ENCODE measurements at places on chromosomes 7 and 10.
A peak's percentile ranks its signal among the peaks of the same experiment; 100 is the strongest.

DNA sequence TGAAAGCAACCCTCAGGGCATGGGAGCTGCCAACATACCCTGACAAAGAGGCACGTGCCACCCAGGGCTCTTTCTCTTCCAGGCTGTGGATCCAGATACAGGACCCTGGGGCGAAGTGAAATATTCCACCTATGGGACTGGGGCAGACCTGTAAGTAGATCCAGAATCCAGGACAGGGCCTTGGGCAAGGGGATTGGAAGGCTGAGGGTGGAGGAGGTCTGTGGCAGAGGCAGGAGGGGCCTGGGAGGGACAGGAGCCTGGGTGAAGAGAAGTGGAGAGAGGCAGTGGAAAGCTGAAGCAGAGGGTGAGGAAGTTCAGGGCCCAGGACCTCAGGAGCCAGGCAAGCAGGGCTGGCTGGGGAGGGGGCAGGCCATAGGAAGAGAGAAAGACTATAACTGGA, 13.8 kb downstream of the LRIT2 start:
- no peak for DNase-seq

DNA sequence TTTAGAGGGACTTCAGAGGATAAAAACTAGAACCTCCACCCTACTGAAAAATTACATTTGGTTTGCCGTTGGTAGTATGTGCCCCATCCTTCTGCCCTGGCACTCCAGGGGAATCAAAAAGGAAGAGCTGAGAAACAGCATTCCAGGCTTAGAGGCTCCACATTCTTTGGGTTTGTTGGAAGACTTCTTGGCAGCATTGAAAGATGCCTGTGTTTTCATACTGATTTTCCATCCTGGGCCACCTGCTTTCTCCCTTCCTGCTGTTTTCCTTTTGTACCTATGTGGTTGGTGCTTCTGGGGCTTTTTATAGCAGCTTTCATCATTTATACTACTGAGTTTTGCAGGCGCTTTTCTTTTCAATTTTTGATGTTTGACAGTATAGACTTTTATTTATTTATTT, 61.7 kb downstream of the AUTS2 start:
- no peak for DNase-seq

DNA sequence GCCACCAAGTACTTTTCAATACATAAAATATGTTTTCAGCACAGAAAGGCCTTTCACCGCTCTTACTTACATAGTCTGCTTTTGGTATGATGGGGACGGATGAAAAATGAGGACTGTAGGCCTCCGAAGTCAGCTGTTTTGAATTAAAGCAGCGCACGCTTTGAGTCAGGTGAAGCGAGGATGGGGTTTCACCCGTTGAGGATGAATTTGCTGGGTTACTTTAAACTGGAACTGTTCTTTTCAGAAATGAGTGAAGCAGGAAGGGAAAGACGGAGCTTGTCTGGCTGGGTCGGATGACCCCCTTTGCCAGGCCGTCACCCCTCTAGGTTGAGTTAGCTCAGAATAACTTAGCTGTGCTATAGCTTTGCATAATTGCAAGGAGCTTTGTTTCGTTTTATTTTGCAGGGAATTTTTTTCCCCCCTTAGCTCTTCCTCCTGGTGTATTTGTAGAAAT, 40.0 kb downstream of the CUX1 start:
- DNase-seq: no peak

DNA sequence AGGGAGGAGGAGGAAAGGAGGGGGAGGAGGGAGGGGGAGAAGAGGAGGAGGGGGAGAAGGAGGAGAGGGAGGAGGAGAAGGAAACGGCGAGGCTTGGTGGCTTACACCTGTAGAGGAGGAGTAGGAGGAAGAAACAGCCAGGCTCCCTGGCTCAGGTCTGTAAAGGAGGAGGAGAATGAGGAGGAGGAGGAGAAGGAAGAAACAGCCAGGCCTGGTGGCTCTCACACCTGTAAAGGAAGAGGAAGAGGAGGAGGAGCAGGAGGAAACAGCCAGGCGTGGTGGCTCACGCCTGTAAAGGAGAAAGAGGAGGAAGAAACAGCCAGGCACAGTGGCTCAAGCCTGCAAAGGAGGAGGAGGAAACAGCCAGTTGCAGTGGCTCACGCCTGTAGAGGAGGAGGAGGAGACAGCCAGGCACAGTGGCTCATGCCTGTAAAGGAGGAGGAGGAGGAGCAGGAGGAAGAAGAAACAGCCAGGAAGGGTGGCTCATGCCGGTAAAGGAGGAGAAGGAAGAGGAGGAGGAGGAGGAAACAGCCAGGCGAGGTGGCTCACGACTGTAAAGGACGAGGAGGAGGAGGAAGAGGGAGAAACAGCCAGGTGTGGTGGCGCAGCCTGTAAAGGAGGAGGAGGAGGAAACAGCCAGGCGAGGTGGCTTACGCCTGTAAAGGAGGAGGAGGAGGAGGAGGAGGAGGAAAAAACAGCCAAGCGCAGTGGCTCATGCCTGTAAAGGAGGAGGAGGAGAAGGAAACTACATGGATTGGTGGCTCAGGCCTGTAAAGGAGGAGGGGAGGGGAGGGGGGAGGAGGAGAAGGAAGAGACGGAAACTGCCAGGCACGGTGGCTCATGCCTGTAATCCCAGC, 14.9 kb upstream of the CRCP start:
- peak; percentile 32 for DNase-seq

GRCh38 chr7:140686921-140687320, 9.6 kb upstream of the NDUFB2 start:
- DNase-seq: no peak

DNA sequence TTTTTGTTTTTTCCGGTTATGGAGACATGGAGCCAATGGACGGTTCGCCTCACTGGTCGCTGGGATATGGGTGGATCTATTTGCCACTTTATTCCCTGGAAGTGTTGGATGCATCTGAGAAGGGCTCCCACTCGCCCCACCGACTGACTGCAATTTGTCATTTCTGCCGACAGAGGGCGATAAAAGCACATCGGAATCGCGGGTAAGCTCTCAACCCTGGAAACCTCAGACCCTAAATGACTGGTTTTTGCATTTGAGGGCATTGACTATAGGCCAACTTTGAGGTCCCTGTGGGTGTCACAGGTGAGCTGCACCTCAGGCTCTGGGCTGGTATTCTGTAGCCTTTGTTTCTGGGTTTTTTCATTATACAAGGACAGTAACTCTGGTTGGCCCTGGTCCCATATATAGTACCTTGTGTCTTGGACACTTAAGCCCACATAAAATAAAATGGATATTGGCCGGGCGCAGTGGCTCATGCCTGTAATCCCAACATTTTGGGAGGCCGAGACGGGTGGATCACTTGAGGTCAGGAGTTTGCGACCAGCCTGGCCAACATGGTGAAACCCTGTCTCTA, 11.9 kb upstream of the OPALIN start:
- peak; percentile 56 for DNase-seq

GRCh38 chr10:58017719-58018367, 249.9 kb downstream of the IPMK start:
- DNase-seq: no peak

GRCh38 chr7:104415700-104416099, 87.3 kb downstream of the LHFPL3 start:
- no peak for DNase-seq

- no peak for DNase-seq
Measured at GRCh38 chr10:105068497-105068896, 427.4 kb downstream of the SORCS3 start.

GRCh38 chr7:22008087-22008486, 62.4 kb upstream of the CDCA7L start:
- no peak for DNase-seq

DNA sequence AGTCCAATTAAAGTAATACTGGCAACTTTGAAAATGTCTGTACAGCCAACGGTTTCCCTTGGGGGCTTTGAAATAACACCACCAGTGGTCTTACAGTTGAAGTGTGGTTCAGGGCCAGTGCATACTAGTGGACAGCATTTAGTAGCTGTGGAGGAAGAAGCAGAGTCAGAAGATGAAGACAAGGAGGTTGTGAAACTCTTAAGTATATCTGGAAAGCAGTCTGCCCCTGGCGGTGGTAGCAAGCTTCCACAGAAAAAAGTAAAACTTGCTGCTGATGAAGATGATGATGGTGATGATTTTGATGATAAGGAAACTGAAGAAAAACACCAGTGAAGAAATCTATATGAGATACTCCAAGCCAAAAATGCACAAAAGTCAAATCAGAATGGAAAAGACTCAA, 72.2 kb downstream of the ZNF783 start:
- no peak for DNase-seq

- DNase-seq: no peak
Measured at GRCh38 chr10:91464500-91464899, 54.4 kb downstream of the HECTD2 start.

- no peak for DNase-seq
Measured at GRCh38 chr10:58653139-58653538, 140.5 kb downstream of the BICC1 start.

GRCh38 chr10:124689911-124690498, 54.2 kb downstream of the FAM53B start:
- DNase-seq: peak; percentile 54

GRCh38 chr10:5960070-5960972, 17.0 kb downstream of the IL15RA start:
- no peak for DNase-seq

GRCh38 chr10:44049301-44050015, 335.4 kb downstream of the CXCL12 start:
- DNase-seq: no peak
